SHP77 treated with DMSO at 0.1 percent for 48 hours (cell line): ENCODE measurements at places on chromosomes 4 and X.

DNA sequence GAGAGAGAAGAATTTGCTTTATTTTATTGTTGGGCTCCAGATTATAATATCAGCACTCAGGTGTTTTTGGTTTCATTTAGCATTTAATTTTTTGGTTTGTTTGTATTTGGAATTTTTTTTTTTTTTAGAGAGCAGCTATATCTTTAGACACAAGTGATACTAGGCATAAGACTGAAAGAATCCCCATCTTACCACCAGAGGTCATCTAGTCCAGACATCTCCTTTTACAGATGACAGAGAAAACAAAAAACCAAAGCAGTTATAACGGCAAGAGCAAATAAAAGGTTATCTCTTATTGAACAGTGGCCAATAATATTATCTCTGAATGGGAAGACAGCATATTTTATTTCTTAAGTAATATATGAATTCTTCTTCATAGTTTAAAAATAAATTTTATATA is 22.8 kb downstream of the USP38 start:
- DNase-seq, result no peak

DNA sequence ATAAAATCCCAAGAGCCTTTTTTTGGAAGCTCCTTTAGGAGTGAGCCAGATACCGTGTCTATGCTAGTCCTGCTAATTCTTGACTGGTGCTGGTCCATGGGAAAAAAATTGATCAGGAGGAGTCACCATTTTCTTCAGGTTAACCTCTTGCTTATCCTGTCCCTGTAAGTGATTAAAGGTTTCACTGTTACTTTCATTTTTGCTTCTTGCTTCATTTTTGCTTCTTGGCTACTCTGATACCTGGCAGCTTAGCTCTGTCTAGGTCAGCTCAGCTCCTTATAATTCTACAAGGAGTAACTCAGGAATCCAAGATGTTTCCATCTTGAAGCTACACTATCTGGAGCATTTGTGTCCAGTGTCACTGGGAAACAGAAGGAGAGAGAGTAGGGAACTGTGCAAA is 45.7 kb downstream of the AFM start:
- no peak for DNase-seq

- DNase-seq, result no peak
Measured at GRCh38 chrX:67619253-67619652, 75.4 kb downstream of the AR start.

GRCh38 chrX:148872161-148872535 is 371.7 kb downstream of the AFF2 start:
- DNase-seq, result no peak

DNA sequence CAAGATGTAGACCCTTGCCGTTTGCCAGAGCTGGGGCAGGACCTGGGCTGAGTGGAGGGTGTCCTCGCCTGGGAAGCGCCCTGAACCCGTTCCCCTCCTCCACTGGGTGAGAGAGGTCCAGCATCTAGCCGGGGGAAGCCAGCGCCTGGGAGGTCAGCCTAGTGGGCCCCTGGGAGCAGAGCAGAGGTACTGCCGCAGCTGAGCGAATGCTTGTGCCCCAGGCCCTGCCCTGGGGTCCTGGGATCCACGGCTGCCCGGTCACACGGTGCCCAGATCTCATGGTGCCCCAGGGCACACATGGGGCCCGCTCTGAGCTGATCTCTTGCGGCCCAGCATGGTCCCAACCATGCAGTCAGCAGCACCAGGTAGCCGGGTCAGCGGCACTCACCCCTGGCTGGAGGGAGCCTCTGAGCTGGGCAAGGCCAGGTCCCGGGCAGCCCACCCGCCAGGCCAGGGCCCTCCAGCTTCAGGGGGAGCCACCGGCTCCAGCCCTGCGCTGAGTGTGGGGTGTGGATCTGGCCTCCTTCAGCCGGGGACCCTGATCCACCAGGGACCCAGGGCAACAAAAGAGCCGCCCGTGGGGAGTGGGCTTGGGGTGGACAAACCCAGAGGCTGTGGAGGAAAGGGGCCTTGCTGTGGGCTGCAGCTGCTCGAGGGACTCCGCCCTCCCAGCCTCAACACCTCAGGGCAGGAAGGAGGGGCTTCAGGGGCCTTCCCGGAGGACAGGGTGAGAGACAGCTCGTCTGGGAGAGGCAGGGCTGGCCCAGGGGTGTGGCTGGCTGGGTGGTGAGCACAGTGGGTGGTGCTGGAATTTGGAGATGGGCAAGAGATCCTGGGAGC is 4.1 kb upstream of the CPLX1 start:
- DNase-seq, result no peak

- DNase-seq, result no peak
Measured at GRCh38 chrX:133598601-133599335, 183.5 kb upstream of the GPC4 start.

DNA sequence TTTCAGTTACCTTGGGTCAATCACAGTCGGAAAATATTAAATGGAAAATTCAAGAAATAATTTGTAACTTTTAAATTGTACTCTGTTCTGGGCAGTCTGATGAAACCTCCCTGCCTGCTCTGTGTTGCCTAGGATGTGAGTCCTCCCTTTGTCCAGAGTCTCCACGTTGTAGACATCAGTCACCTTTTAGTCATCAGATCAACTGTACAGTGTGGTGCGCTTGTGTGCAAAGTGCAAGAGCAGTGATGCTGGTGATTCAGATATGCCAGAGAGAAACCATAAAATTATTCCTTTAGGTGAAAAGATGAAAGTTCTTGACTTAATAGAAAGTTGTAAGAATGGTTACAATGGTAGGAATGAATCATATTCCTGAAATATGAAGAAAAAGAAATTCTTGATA is 1.4 kb downstream of the SPATA4 start:
- no peak for DNase-seq

GRCh38 chr4:40763228-40763716 is 13.5 kb downstream of the NSUN7 start:
- no peak for DNase-seq

DNA sequence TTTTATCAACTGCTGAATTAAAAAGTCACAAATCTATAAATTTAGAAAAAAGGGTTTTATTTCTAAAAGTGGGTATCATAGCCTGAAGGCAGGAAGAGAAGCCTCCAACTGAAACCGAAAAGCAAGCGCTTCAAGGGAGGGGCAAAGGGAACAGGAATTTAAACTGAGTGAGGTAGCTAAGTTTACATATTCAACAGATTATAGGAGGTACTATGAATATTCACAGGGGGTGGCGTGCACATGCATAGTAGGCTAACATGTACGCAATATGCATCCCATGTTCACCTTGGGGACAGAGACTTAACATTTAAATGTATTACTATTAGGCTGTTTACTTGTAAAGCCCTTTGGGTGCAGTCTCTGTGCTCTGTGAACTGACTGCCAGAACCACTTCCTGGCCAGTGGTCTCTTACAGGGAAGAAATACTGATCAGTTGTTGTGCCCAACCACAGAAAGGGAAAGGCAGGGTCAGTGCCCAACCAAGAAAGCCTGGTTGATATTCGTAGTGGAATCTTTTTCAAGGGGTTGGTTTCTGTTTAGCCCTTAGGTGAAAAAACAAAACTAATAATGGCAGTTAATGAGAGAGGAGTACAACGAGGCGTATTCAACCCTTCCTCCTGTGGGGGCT is 168.7 kb upstream of the GALNTL6 start:
- DNase-seq, result no peak

GRCh38 chr4:242121-242848 is 63.0 kb downstream of the ZNF732 start:
- DNase-seq, result peak; percentile 22

DNA sequence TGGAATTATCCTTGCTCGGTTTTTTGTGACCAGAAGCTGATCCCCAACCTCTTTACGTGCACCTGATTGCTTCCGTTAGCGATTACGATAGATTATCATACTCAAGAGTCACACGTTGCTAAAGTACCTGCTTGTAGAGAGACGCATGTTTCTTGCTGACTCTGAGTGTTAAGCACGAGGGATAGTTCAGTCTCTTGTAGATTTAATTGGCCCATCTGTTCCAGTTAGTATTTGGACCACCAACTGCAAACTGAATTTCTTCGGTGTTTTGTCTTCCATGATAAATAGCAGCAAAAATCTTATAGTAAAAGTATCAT is 516 bp upstream of the COX18 start:
- DNase-seq, result peak; percentile 84

DNA sequence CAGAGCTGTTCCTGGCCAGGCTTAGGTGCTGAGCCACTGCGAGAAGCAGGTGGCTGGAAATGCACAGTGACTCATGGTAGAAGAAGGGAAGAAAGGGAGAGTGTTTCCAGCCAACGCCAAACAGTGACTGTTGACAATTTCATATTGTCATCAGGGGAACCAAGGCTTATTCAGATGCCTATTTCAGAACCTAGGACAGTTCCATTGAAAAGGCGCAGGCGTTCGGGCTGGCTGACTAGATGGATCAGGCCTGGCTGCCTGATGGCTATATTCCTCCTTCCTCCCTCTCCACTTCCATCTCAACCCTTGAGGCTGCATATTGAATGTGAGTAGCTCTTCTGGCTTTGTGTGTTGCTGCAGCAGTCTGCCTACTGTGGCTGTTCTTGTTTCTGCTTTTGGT is 73.0 kb upstream of the FRMPD4 start:
- no peak for DNase-seq
